NCI-H524 (cell line): ENCODE measurements at places on chromosomes 7 and 10.

- no peak for DNase-seq
Measured at GRCh38 chr7:97088364-97088763, 29.1 kb upstream of the SDHAF3 start.

GRCh38 chr7:126040114-126041045 is 1110.8 kb upstream of the POT1 start:
- peak; percentile 7 for DNase-seq

DNA sequence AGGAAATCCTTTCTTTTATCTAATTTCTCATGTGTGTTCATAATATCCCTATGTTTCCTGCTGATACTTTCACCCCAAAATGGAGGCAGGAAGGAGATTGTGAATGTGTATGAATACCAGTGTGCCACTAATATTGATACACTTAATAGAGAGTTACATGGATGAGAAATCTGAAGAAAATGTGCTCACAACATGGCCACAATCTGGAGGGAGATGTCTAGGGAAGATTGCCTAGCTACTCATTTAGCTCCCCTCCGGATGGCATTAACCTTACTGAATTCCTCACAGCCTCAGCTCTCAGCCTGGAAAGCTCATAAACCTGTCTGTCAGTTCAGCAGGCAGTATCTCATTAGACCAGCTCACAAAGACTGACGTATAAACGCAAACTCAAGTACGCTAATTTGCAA is 23.4 kb upstream of the DMTF1 start:
- no peak for DNase-seq

DNA sequence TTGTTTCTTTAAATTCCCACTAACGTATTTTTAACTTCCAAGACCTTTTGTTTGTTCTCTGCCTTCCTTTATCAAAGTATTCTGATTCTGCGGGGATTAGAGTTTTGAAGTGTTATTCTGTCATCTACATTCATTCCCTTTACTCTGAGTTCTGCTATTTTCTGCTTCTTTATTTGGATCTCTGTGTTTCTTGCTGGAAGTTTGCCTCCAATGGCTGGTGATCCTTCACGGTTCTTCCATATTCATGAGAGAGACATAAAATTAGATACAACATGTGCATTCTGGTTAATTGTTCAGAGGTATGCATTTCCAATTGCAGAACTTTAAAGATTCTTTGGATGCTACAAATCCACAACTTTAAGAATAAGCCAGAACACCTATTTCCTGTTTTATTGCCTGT is 244.7 kb upstream of the ADARB2 start:
- no peak for DNase-seq

- no peak for DNase-seq
Measured at GRCh38 chr7:140688341-140688740, 8.2 kb upstream of the NDUFB2 start.

- no peak for DNase-seq
Measured at GRCh38 chr10:101287997-101288635, 58.9 kb upstream of the LBX1 start.

GRCh38 chr10:69472142-69472541 is 20.9 kb downstream of the TSPAN15 start:
- no peak for DNase-seq

- DNase-seq, result no peak
Measured at GRCh38 chr7:98354511-98355249, 46.2 kb downstream of the BAIAP2L1 start.

DNA sequence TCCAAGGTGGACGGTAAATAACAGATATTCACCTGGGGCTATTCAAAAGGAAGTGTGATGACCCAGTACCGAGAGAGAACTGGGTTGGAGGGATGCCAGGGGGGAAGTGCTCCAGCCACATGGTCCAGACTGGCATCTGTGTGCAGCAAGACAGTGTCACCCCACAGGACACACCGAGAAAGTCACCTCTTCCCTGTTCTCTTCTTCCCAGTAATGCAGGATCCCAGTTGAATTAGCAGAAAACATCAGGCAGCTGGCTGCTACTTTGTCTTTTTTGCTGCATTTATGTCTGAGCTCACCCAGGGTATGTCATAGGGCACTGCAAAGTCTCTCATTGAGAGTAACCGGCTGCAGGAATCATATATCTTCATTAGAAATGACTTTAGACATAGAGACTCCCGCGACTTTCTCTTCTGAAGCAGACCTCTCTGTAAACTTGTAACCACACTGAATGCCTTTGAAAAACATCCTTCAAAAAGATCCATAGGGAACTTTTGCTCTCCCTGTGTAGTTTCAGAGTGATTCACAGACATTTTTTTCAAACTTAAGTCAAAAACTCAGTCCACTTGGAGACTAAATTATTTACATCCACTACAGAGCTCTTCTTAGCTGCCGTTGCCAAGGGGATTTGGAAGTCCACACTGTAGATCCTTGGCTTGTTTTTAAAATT is 609.0 kb upstream of the DPP6 start:
- no peak for DNase-seq

DNA sequence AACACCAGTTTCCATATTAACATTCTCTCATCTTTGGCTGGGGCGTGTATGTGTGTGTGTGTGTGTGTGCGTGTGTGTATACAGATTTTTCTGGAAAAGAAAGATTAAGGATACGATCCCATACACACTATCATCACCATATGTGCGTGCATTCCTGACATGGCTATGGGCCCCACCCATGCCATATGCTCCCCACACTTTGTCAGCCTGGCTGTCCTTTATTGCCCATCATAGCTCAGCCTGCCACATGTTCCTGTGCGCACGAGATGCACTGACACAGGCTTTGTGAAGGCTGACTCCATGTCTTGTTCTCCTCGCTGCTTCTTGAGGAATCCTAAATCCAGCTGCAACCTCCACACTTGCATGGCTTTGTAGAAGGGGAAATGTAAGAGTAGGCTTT is 984.1 kb downstream of the LRMDA start:
- peak; percentile 12 for DNase-seq

- no peak for DNase-seq
Measured at GRCh38 chr10:49177391-49178355, 10.5 kb downstream of the TMEM273 start.

DNA sequence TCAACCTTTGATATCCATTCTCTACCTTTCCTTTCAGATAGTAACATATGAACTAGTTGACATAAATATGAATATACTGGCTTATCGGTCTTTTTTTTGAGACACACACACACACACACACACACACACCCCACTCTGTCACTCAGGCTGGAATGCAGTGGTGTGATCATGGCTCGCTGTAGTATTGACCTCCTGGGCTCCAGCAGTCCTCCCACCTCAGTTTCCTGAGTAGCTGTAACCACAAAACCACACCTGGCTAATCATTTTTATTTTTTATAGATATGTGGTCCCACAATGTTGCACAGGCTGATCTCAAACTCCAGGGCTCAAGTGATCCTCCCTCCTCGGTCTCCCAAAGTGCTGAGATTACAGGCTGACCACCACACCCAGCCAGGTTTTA is 14.2 kb upstream of the NT5C3A start:
- DNase-seq, result no peak

DNA sequence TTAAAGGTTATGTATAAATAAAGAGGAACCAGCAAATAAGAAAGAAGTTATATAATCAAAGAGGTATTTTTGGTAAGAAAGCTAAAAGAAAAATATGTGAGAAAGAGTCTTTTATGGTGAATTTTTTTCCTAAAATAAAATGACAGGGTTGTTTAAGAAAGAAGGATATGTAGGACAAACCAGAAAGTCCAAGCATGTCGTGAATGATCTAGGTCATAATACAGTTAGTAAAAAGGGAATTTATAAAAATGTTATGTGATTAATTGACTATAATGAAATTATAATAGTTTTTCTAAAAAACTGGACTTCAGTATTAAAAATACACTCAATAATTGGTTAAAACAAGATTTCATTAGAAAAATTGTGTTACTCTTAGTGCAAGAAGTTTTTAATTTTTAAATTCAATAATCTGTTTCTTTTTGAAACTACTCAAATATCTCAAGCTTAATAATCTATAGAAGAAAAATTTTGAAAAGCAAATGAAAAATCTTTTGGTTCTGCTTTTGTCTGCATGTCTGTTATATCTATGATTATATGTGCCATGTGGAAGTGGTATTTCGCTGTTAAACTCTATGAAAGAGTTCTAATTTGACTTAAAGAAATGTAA is 23.3 kb downstream of the AVL9 start:
- DNase-seq, result no peak

DNA sequence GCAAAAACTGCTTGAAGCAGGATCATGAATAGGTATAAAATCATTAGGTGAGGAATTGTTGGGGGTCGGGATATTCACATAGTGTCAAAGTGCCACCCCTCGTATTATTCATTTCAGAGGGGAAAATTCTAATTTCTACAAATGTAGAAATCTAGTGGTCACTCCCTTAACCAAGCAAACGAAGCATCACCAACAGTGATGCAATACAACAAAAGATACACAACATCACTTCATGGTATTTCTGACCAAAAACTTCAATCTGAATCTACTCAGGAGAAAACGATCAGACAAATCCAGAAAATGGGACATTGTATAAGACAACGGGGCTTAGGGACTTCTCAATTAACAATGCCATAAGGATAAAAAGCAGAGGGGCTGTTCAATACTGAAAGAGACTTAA is 26.3 kb upstream of the FAM170B start:
- no peak for DNase-seq

- peak; percentile 29 for DNase-seq
Measured at GRCh38 chr7:101911800-101912715, 94.6 kb downstream of the CUX1 start.

GRCh38 chr10:30413996-30414576 is 19.9 kb upstream of the MAP3K8 start:
- DNase-seq, result peak; percentile 17

DNA sequence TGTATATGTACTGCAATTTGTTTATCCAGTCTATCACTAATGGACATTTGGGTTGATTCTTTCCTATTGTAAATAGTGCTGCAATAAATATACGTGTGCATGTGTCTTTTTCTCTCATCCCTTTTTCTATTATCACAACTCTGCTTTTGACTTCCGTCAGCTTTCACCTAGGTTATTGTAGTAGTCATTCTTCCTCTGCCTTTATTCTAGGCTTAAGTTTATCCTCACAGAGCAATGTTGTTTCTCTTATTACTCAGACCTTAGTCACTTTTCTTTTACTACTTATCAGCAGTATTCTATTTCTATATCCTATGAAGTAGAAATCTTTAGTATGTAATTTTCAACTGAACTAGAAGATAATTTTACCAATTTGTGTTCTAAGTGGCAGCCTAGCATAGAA is 175.3 kb upstream of the SEMA3E start:
- no peak for DNase-seq

- no peak for DNase-seq
Measured at GRCh38 chr10:13984647-13985155, 346.0 kb downstream of the FRMD4A start.

DNA sequence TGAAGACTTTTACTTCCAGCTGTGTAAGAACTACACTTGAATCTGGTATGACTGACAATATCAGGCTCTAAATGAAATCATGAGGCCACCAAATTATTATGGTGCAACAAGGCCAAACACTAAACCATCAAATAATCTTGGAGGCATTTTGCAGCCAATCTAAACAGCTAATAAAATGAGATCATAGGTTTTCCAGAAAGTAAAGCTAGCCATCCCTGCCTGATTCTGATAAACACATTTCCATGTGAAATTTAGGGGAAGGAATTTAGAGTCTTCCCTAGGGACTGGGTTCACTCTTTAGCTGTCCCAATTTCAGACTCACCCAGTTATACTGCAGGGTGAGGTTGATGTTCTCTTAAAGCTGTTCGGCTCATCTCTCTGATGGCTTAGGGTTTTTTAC is 190.3 kb upstream of the TMEM196 start:
- DNase-seq, result no peak

GRCh38 chr7:29852457-29852856 is 46.1 kb downstream of the WIPF3 start:
- no peak for DNase-seq

GRCh38 chr10:55398497-55398882 is 597.5 kb upstream of the PCDH15 start:
- no peak for DNase-seq

DNA sequence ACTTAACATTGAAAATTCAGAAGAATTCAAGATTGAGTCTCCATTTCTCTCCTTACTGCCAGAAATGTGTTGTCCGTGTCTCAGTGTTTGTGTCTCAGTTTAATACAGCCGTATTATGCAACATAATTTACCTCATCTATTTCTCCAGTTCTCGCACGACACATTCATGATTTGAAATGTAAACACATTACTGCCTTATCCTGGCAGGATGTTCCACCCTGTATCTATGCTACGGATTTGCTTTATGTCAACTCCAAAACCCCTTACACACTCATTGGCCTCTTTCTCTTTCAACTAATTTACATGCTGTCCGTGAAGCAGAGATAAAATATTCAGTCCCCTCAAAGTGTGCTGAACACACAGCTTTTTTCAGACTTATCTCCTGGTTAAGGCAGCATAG is 653.7 kb upstream of the SEMA3D start:
- DNase-seq, result no peak

DNA sequence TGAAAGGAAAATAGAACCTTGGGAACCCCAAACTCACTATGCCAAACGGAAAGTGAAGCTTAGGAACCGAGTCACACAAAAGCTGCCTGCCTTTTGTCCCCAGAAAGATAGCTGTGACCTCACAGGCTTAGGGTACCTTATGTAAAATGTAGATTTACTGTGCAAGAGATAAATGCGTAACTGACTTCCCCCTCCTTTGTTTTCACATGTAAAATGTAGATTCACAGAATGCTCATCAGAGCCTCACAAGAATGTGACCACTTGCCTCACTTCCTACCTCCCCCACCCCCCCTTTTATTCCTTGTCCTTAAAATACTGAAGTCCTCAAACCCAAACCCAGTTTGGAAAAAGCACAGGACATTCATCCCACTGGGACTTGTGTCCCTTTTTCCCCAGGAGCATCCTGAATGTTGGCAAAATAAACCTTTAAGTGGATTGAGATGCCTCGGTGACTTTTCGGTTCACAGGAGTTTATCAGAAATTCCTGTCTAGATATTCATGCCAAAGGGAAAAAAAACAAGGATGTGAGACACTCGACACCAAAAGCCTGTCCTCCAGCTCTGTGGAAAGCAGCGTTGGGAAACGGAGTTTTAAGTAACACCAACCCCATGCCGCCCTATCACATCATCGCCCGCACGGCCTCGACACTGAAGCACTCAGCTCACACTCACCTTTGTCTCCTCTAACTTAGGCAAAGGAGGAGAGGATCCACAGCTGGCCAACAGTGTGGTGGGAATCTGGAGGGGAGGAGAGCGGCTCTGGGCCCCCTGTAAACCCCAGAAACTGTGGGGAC is 45.9 kb downstream of the SVIL start:
- DNase-seq, result no peak

GRCh38 chr7:37441386-37441760 is 7.3 kb downstream of the ELMO1 start:
- DNase-seq, result no peak
